NCI-H774 (cell line): ENCODE measurements at places on chromosomes 7 and 10.

DNA sequence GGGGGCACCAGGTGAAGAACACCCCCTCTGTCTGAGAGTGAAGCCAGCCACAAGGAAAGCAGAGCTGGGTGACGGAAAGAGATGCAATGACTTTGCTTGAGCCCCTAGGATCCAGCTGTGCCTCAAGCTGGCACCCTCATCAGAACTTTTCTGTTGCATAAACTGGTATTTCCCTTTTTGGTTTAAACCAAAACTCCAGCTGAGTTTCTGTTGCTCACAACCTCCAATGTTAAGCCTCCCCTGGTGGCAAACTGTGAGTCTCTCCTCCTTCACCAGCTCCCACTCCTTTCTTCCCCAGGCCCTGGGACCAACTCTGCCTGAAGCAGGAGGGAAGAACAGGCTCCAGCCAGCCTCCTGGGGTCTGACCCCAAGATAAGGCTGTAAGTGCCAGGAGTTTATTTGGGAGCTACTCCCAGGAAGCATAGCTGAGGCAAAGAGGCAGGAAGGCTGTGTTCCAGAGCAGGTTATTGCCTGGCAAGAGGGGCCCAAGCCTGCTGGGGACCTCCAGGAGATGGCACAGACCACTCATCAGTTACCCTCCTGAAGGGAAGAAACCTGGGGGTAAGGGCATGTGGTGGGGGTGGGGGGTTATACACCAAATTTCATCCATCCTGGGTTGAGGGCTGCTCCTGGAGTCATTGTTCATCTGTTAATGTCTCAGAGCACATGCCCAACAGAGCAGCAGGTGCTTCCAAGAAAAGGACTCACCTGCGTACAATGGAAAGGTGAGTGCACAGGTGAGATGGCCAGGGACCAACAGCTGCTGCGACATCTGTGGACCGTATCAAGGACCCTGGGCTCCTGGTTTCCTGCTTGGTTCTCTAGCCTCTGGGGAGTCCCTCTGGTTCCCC, 73.3 kb upstream of the NANOS1 start:
- no peak for DNase-seq

DNA sequence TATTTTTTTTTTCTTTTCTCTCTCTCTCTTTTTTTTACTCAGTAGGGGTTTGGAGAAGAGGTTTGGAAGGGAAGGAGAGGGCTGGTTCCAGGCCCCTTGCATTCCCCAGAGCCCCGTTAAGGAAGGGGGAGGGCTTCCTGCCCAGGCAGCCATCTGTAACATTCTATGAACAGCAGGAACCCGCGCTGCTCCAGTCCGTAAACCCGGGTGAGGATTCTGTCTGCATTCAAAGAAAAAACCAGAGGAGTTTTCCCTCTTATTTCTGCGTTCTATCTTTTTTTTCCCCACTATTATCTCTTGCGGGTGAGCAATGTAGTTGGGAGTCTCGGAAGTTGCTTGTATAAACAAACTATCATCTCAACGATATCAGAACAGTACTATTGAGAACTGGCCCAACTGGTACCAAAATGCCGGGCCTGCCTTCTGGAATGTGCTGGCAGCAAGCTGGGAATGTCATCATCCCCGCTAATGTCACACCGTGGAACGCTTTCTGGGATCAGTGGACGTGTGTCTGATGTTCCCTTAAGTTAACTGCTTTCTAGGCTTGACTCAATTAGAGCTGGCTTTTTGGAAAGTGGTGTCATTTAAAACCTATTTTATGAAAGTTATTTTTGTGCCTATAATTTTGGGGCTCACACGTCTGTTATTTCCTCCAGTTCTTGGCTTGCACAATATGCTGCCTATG, 153.1 kb upstream of the MEOX2 start:
- DNase-seq: no peak

DNA sequence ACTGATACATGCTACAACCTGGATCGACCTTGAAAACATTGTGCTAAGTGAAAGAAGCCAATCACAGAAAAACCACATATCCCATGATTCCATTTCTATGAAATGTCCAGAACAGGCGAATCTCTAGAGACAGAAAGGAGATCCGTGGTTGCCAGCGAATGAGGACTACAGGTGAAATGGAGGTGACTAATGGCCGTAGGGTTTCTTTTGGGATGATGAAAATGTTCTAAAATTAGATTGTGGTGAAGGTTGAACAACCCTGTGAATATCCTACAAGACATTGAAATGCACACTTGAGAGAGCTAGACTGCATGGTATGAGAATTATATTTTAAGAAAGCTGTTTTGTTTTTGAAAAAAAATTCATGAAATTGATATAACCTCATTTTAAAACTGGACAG, 188.5 kb upstream of the PLXNA4 start:
- no peak for DNase-seq

- peak; percentile 69 for DNase-seq
These were observed 41.7 kb downstream of the MAD1L1 start for GRCh38 chr7:2191016-2191415.

GRCh38 chr7:132773527-132773956, 197.3 kb upstream of the PLXNA4 start:
- no peak for DNase-seq

DNA sequence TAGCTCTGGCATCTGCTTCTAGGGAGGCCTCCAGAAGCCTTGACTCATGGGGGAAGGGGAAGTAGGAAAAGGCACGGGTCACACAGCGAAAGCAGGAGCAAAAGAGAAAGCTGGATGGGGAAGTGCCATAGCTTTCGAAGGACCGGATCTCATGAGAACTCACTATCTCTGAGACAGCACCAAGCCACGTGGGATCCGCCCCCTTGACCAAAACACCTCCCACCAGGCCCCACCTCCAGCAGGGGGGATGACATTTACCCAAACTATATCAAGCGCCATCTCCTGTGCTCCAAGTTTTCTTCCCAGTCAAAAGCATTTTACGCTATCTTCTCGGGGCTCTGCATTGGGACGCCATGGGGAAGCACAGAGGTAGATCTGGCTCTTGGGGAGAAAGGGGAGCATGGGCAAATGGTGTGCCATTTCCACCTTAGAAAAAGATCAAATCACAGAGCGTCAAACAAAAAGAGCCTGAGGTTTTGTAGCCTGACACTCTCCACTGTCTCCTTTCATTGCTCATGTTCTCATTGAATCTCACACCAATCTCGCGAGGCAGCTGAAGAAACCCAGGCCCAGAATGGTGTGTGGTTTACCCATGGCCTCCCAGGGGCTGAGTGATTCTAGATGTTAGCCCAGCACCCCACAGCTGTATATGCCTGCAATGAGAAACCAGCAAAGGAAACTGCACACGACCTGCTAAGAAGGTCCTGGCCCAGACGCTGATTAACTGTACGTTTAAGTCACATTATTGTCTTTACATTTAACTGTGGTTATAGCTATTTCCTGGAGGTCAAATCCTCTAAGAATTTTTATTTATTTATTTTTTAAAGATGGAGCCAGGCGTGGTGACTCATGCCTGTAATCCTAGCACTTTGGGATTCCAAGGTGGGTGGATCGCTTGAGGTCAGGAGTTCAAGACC, 8.1 kb upstream of the OLAH start:
- no peak for DNase-seq

GRCh38 chr7:32937344-32938174, 19.7 kb upstream of the FKBP9 start:
- peak; percentile 21 for DNase-seq

DNA sequence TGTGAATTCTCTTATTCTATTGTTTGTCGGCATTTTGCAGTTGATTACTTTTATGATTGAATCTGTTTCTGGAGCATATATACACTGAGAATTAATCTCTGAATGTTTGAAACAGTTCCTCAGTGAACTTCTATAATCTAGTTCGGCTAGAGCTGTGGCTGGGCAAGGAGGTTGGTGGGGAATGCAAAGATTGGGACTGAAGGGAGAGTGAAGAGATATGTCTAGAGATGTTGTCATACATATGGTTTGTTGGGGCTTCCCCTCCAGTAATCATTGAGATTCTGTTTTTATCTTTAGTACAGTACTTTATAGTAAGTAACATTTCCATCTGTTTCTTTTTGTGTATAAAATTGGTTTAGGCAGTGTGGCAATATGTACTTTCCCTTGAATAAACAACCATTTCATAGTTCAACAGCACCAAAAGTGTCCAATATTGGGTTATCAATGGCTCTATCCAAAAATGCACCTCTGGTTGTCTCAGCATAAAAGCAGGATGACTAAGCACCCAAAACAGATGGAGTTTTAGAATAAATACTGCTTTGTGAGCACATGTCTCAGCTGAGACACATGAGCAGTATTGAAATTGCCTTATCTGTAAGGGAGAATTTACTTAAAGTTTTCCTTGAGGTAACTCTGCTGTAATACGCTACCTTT, 36.7 kb downstream of the WAC start:
- peak; percentile 4 for DNase-seq

- DNase-seq: no peak
These were observed 190.7 kb upstream of the CHRM2 start for GRCh38 chr7:136677471-136678365.

GRCh38 chr10:75187961-75188426, 22.6 kb upstream of the VDAC2 start:
- DNase-seq: peak; percentile 33

GRCh38 chr10:56142092-56142728, 218.8 kb downstream of the ZWINT start:
- DNase-seq: no peak

GRCh38 chr7:82446897-82447296, 3.3 kb upstream of the CACNA2D1 start:
- no peak for DNase-seq

DNA sequence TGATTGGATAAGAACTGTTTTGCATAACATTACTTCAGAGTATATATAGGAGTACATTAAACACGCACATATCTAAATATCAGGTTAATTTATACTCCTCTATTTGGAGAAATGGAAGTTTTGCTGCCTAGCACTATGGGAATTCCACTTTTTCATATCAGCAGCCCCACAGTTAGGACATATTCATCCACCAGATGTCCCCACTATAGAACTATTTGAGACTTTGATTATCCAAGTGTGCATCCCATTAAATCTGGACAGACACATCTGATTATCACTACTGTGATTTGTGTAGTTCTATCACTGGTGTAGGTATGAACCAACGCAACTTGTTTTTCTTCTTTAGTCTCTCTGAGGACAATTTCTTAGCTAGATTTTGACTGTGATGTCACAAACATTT, 345.7 kb downstream of the THSD7A start:
- no peak for DNase-seq

- DNase-seq: no peak
These were observed 265.6 kb upstream of the NPVF start for GRCh38 chr7:25493805-25494366.

- DNase-seq: no peak
These were observed 127.1 kb upstream of the AOAH start for GRCh38 chr7:36851382-36851781.

GRCh38 chr7:93955304-93955703, 33.8 kb downstream of the GNG11 start:
- DNase-seq: no peak

DNA sequence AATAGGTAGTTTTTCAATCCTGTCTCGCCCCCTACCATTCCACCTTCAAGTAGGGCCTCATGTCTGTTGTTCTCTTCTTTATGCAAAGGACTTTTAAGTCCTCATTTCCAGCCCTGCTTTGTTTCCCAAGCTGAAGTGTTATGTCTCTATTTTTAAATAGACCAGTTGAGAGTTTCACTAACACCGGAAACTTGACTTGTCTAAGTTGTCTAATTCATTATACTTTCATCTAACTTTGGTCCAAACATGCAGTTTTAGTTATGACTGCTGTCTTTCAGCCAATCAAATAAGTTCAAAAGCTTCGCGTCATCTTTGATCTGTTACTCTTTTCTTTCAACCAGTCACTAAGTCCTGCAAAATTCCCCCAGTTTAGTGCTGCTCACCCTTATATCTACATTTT, 32.8 kb downstream of the PCGF5 start:
- DNase-seq: no peak

- no peak for DNase-seq
These were observed 90.2 kb upstream of the STEAP4 start for GRCh38 chr7:88396948-88397322.

- no peak for DNase-seq
These were observed 123.9 kb downstream of the TNS3 start for GRCh38 chr7:47458057-47458456.

GRCh38 chr7:5590596-5591277, 167.1 kb upstream of the TNRC18 start:
- DNase-seq: no peak
